ENCODE measurements at places on chromosomes 7 and 10.

DNA sequence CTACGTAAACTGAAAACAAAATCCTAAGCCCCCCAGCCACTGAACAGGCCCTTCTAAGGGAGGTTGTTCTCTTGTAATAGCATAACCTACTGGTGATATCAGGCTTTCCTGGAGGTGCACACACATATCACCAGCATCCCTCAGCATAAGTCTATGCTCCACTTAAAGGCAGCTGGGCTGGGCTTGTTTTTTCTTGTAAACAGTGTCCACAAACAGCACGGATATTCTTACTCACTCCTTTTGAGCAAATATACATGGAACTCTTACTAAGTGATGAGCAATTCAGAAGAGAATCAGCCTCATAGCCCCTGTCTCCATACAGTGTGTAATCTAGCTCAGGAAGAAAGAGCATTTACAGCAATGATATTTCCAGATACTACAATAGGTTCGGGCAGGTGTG, 2.4 kb downstream of the LRIT1 start:
- no peak for DNase-seq

- DNase-seq: no peak
Measured at GRCh38 chr7:37327288-37327687, 121.4 kb downstream of the ELMO1 start.

DNA sequence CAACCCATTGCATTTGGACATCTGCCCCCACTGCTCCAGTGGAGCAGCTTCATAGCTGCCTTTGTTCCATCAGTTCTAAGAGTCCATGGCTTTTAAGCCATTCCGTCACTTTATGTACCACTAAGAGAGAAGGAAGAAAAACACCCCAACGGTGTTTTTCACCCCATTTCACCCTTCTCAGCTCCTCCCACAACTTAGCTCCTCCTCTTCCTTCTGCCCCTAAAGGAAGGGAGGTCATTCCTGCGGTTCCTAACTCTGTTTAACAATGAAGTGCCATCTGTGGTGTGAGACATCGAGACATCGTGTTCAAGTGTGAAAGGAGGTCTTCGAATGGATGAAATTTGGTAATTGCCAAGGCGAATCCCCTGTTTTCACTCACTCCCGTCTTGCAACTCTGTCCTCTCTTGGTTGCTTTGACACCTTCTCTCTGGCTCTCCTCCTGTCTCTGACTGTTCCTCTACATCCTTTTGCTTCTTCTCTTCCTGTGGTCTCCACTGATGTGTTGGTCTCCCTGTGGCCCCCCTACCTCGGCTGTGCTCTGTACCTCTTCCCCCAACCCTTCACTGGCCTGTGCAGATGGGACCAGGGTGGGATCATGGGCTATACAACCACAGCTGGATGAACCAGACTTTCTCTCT, 23.0 kb downstream of the SMKR1 start:
- DNase-seq: no peak

DNA sequence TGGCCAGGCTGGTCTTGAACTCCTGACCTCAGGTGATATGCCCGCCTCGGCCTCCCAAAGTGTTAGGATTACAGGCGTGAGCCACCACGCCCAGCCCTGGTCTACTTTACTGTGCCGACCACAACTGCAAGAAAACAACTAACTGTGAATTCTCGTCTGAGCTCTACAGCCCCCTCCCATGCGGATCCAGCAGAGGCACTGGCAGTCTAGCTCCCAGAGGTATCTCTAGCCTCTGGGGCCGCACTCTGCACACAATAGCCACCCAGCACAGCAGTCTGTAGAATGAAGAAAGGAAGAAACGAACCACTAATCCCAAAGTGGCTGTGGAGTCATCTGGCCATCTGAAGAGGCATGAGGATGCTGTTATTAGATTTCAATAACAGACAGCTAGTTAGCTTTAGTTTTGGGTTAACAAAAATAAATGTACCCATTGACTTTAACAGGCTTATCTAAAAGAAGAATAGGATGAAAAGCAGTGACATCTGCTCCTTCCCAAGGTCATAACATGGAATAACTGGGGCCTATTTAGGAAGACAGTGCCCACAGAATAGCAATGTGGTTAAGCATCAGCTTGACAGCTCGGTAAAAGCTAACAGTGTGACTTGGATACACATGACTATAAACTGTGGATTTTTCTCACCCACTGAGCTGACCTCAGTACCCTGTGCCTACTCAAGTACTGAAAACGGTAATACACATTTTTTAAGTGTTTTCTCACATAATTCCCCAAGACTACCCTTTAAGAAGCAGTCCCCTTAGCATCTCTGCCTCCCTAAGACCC, 131.9 kb downstream of the TNS3 start:
- no peak for DNase-seq

GRCh38 chr10:45439365-45439764, 65.3 kb downstream of the ALOX5 start:
- DNase-seq: no peak

GRCh38 chr10:69497231-69497561, 45.9 kb downstream of the TSPAN15 start:
- DNase-seq: no peak

- DNase-seq: no peak
Measured at GRCh38 chr10:82267465-82267864, 392.5 kb downstream of the NRG3 start.

DNA sequence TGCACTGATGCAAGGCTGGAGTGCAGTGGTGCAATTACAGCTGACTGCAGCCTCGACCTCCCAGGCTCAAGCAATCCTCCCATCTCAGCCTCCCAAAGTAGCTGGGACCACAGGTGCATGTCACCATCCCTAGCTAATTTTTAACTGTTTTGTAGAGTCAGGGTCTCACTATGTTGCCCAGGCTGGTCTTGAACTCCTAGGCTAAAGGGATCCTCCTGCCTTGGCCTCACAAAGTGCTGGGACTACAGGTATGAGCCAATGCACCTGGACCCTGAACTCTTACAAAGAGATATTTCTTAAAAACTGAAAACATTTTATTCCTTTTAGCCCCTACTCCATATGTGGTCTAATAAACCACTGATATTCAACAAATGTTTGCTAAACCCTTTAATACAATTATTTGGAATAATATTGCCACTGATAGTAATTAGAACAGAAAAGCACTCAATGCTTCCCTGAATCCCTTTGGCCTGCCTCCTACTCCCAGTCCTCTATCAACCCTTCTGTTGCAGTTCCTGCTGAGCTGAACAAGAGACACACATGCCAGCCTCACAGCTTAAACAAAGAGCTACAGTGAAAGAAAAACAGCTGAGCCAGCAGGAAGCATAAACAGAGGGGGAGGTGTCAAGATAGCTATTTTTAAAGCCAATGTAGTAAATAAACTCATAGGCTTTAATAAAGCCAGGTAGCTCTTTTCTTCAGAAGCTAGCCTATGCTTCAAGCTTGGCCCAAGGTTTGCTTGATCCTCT, 7.0 kb upstream of the GNAI1 start:
- DNase-seq: no peak

DNA sequence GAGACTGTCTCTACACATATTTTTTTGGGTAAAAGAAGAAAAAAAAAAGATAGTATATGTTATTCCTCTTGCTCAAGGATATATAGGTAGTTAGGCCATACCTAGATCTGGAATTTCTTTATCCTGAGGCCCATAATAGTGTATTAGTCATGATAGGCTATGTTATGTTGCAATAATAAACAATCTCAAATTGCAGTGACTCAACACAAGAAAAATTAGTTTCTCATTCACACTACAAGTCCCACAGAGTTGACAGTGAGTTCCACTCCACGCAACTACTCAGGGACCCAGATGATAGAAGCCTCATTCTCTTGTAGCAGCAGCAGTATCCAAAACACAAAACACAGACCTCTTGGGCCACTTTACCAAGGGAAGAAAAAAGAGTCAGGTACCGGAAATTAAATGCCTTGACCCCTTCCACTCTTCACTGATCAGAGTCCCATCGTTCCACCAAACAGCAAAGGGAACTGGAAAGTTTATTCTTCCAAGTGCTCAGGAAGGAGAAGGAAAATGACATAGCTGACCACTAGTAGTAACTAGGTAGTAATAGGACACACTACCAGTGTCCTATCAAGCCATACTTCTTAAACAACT, 7.4 kb upstream of the C10orf67 start:
- DNase-seq: no peak

DNA sequence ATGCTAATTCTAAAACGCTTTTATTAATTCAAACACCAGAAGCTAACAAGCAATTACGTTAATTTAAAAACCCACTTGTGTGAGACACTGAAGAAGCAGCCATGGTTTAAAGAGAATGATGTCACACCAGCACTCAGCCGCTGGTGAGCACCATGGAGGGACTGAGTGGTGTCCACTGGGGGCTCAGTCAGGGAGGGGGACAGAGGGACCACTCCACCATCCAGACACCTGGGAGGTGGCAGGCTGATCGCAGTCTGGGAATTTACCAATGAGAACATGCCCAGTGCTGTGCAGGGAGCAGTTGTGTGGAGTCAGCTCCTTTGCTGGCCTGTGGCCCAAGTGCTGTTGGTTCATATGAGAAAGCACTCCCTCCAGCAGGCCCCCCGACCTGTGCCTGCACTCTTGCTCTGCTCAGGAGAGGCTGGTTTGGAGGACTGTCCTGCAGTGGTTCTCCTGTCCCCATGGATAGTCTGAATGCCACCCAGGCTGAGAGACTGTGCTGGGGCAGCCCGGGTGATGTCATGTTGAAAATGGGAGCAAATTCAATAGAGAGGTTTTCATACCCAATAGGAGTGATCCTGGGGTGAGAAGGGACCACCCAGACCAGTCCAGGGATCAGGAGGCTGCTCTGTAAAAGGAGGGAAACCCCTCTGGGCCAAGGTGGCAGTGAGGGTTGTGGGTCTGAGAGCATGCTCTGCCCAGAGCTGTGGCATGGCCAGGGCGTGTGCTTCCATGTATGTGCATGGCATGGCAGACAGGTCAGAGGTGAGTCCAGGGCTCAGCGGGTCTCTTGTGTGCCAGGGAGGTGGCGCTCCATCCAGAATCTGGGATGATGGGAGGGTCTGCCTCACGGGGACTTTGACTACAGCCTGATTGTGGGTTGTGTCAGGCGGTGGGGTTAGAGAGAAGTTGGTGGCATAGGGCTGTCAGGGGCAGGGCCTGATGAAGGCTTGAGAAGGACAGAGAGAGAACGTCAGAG, 12.7 kb downstream of the ADCY1 start:
- DNase-seq: peak; percentile 45

DNA sequence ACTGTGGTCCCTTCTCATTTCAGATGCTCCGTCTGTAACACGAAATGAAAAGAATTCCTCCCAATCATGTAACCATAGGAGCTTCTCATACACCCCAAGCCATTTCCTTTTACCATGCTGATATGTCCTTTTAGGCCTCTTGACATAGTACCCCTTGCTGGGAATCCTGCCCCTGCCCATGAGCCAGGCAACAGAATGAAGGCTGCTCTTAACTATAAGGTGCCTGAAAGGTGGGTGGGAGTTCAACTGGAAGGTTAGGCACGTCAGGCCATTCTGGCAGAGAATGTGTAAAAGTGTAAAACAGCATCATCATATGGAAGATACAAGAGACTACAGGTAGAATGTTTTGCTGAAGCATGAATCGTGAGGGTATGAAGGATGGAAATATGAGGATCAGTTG, 22.5 kb downstream of the IL2RA start:
- DNase-seq: no peak
